ENCODE measurements at places on chromosomes 6 and 20. TPM values are rescaled to one million over a fixed set of nuclear protein-coding genes. Genes with fewer than 3 reads are reported as not detected.

GRCh38 chr20:60648556-60648955 is 603.5 kb upstream of the CDH4 start:
- no peaks in the 10 kb centered on the region for H3K36me3 ChIP-seq
- H3K27me3 ChIP-seq: no peaks in the 10 kb centered on the region

DNA sequence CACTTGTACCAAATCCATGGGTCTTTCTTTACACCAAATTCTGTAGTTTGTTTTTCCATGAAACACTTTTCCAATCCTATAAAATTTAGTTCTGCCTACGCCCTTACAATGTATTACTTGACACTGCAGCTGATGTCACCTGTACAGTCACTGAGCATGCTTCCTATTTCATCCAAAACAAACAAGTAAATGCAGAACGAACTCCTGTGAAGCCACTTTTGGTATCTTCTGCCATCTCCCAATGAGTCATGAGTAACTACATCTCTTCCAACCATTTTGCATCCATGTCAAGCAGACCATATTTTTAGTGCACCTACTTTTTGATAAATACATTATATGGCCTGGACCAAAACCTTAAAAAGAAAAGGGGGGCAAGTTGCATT is 42.4 kb downstream of the HDDC2 start:
- no peaks in the 10 kb centered on the region for H3K4me1 ChIP-seq
- H3K27ac ChIP-seq: no peak overlapping the region
- H3K27me3 ChIP-seq: no peaks in the 10 kb centered on the region
- no peaks in the 10 kb centered on the region for H3K36me3 ChIP-seq
- no peak overlapping the region for H3K4me3 ChIP-seq
- no peak for DNase-seq

DNA sequence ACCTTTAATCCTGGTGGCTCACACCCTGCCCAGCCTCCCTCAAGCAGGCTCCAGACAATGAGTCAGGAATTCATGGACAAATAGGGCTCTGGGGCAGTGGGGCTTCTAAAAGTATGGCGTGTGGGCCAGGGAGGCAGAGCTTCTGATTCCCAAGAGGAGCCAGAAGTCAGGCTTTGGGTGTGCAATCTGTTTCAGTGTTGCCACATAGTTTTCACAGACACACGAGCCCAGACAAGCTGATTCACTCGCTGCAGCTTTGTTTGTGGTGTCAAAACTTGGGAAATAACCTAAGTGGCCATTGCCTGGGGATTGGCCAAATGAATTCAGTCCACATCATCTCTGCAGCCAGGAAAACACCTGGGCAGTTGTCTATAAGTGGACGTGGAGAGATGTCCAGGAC is 9.2 kb downstream of the PEDS1 start:
- no peaks in the 10 kb centered on the region for H3K36me3 ChIP-seq
- H3K4me3 ChIP-seq: no peak overlapping the region
- no peak for DNase-seq

The BACH2 gene
- 2.1 TPM for total RNA-seq
